Gastroesophageal sphincter (tissue), 4 donors: ENCODE measurements at places on chromosomes 6 and 20. TPM values are rescaled to one million over a fixed set of nuclear protein-coding genes. Genes with fewer than 3 reads are reported as not detected.

DNA sequence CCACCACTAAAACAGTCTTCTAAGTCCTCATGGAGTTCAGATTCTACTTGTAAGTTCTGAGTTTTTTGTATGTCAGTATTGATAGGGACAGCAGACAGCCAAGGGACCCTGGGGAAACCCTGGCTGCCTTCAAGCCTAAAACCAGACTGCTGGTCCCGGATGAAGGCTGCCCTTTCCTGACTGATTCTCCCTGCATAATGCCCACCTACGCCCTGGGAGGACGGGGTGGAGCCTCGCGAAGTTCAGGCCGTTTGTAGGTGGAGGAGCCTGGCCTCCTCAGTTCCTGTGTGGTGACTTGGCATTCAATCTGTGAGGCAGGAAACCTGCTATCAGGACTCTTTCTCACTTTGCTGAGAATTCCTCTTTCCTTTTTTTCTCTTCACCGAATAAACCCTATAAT, 120.3 kb upstream of the LGSN start:
- no peak for ATAC-seq

- ATAC-seq, result no peak
Observed at GRCh38 chr6:11366183-11366933, 133.9 kb upstream of the NEDD9 start.

GRCh38 chr6:16180696-16181438, 52.0 kb downstream of the MYLIP start:
- ATAC-seq, result no peak

- no peak for ATAC-seq
Observed at GRCh38 chr6:158713469-158713868, 63.6 kb downstream of the SYTL3 start.

DNA sequence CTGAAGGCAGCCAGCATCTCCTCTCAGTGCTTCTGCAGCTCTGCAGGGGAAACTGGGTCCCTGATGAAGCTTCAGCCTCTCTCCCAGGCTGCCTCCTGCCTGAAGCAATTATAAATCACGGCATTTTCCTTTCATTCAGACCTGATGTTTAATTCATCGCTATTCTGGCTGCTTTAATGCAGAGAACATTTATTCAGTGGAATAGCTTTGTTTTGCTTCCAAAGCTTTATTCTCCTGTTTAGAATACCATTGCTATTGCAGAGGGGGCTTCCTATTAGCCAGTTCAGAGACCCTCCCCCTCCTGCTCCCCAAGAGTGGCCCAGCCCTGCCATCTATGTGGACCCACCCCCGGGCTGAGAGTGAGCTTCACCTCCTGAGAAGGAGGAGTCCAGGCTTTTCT, 255.6 kb downstream of the LRFN2 start:
- no peak for ATAC-seq

DNA sequence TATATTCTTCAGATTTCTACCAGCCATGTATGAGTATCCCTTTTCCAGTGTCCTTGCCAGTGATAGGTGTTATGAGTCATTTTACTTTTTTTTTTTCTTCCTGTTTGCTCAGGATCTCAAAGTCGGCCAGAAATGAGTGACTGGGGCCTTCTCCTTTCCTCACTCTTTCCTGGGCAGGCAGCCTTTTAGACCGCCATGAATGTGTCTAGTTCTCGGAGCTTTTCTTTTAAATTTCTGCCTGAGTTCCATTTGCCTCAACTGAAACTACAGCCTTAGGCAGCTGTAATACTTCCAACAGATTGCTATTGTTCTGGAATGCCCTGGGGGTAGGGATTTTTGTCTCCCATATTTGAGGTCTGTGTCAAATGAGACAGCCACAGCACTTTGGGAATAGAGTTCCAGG, 83.7 kb downstream of the STXBP5 start:
- no peak for ATAC-seq

The TRIM10 gene
- total RNA-seq, result not detected

DNA sequence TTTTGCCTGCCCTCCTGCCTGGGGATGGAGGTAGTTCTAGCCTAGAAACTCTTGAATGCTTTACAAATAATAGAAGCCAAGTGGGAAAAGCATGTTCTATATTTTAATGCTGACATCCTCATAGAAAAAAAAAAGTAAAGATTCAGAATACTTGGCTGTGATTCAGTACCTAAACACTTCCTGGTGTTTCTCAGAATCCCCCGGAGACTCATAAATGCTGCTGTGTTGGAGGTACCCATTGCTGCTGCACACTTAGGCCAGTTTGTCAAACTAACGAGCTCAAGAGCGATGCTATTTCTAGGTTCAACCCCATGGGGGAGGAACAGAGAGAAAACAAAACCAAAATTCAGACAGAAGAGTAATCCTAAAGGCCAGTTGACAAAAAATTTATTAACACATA, 38.8 kb upstream of the ZFP64 start:
- ATAC-seq, result no peak

The TNXB gene
- 154 TPM for total RNA-seq

DNA sequence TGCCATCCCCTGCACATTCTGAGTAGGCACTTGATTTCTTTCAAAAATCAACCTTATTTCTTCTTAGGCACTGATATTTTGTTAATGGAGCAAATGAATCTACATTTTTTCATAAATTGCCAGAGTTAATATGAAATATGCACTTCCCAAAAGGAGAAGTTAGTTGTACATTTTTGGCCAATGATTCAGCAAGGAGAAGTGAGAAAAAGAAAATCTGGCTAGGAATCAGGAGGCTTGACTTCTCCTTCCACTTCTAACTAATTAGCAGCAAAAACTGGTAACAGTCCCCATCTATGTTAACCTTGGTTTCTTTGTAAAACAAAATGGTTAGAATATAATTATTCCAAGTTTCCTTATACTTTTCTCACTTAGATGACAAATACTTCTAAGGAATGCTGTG, 7.0 kb upstream of the DSE start:
- no peak for ATAC-seq

DNA sequence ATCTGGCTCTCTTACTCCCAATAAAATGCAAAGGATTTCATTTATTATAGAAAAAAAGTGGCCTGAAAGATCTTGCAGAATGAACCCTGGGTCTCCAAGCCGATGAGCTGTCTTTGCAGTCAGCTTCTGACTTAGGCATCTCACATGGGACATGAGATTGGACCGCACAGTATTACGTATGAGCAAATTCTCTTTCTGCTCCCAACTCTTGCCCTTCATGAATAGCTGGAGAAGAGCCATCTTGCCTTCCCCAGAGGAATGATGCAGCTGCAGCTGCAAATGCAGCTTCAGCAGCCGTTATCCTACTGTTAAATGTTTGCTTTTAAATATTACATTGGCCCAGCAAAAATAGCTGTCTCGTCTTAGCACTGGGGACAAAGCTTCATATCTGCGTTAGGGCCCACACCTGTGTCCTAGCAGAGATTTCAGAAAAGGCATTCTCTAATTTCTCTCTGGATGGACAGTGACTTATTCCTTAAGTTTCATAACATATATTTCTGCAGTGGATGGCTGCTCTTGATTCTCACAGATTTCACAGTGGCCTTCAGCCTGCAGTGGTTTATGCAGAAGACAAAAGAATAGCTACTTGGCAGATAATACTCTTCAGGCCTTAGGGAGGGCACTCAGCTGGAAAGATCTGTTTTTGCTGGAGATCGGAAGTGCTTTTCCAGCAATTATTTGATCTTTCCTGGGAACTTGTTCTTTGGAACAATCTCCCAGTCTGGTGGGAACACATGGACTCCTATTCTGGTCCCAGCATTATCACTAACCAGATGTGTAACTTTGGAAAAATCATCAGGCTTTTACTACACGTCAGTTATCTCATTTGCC, 129.2 kb downstream of the FYN start:
- ATAC-seq, result peak; percentile 68

DNA sequence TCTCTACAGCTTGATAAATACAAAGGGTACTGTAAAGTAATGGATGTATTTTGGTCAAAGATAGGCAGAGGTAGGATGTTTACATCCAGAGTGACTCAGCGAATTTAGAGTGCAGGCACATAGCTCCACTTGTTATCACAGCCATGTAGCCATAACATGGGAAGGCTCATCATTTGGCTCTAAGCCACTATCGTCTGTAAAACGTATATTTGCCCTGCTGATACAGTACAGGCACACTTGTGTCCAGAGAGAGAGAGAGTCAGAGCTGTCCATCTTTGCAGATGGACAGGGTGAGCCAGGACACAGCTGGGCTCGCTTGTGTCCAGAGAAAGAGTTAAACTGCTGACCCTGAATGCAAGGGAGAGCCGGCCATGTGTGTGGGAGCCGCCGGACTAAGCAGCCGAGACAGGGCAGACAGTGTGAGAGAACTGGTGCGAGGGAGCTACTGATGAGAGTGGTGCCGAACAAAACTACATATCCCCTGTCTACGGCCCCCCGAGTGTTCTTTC, 619.0 kb downstream of the DOK5 start:
- ATAC-seq, result no peak

- ATAC-seq, result no peak
Observed at GRCh38 chr20:14826543-14827313, 489.3 kb upstream of the FLRT3 start.

DNA sequence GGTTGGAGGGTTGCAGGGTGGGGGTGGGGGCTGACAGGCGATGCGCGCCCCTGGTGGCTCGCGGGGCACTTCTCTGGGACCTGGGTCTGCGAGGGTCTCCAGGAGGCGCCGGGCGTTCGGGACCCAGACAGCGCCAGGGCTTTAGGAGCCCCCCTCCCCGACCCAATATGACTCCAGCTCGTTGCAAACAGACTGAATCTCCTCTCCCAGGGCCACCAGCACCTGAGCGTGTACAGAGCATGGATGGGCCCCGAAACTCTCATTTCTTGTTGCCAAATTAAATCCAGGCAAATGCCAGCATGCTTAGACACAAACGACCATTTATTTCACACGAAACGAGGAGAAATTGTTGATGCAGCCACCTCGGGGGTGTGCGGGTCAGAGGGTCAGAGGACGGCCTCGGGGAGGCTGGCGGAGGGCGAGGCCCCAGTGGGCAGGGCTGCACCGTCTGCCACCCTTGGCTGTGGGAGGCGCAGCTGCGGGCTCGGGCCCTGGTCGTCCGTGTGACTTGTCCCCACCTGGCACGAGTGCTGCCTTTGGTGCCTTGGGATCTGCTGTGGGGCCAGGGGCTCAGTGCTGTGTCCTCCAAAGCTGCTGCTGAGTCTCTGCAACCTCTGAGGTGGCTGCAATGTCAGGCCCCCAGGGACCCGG, 20.9 kb upstream of the GATA5 start:
- ATAC-seq, result no peak

GRCh38 chr20:51650685-51651134, 108.2 kb upstream of the NFATC2 start:
- no peak for ATAC-seq

- ATAC-seq, result no peak
Observed at GRCh38 chr6:26554697-26555504, 16.7 kb downstream of the HMGN4 start.

GRCh38 chr6:73690056-73690455, 5.9 kb upstream of the CD109 start:
- no peak for ATAC-seq

The CLIC5 gene
- 2.8 TPM for total RNA-seq

The RUNX2 gene
- 0.94 TPM for total RNA-seq

DNA sequence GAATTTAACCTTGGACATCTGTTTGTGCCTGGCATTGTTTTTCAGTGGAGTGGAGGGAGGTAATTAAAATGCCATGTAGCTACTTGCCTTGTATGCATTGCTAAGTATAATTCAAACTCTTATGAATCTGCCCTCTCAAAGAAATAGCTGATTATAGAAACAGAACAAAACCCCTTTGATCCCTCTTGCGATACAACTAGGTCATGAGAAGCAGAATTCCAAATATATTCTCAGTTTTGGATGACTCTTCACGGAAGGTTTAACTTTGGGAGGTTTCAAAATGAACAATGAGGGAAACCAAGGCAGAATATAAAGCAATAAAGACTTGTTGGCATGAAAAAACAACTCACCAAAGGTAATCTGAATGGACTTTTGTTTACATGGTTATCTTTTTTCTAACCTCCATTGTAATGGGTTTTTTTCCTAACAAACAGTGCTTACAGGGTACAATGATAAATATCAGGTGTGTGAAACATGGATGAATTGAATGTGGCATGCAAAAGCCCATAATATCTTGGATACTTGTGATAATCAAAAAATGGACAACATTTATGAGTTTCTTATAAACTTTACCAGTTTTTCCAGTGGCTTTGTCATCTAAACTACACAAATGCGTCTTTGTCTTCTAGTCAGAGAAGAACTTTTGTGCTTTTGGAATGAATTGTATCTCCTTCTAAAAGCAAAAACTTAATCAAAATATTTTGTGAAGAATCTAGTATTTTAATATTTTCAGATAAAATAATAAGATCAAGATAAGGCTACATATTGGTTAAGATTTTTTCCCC, 15.7 kb upstream of the HEY2 start:
- ATAC-seq, result no peak

- no peak for ATAC-seq
Observed at GRCh38 chr20:6426287-6426891, 303.6 kb upstream of the FERMT1 start.

- ATAC-seq, result no peak
Observed at GRCh38 chr20:32326504-32326845, 31.7 kb upstream of the ASXL1 start.

DNA sequence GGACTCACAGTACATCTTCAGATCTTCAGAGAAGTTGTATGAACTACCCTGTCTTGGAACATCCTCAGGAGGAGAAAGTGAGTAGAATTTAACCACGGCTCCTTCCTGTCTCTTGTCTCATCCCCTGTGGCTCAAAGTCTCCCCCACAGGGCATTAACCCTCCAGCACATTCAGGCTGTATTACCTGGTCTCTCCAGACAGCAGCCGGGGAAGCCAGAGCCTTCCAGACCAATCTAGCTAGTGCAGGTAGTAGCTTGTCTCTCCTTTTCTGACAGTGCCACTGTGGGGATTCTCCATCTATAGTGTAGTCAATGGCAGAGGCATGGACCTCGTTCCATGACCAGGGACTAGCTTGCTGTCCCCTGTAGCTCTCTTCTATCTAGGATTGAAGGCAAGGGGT, 16.9 kb upstream of the ELMO2 start:
- no peak for ATAC-seq

The ASIP gene
- total RNA-seq, result not detected

GRCh38 chr6:169529931-169530751, 171.7 kb downstream of the WDR27 start:
- peak; percentile 94 for ATAC-seq

- no peak for ATAC-seq
Observed at GRCh38 chr6:126261792-126262421, 78.0 kb upstream of the CENPW start.

GRCh38 chr20:47125508-47125757, 230.8 kb downstream of the EYA2 start:
- no peak for ATAC-seq

DNA sequence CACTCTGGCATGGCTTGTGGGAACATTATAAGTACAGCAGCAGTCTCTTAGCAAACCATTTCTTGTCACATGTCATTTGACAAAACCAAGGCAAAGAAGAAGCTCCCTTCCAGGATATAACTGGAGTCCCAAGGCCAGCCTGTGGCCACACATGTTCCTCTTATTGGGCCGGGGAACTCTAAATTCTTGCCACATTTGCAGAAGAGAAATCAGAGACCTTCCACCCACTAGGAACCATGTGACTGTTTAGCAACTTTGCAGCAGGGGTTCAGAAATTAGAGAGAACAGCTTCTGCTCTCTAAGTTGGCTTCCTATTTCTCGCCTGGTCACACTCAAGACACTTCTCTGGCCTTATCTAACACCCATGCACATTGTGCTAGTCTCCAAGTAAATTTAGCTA, 20.4 kb upstream of the MEP1A start:
- ATAC-seq, result peak; percentile 75

GRCh38 chr20:17985388-17986018, 16.7 kb downstream of the MGME1 start:
- no peak for ATAC-seq
